ENCODE measurements at places on chromosomes 7 and 10. TPM values are rescaled to one million over a fixed set of nuclear protein-coding genes. Genes with fewer than 3 reads are reported as not detected.
A peak's percentile ranks its signal among the peaks of the same experiment; 100 is the strongest.

The CFTR gene
- not detected for total RNA-seq

The FBXL13 gene
- 0.34 TPM for total RNA-seq

DNA sequence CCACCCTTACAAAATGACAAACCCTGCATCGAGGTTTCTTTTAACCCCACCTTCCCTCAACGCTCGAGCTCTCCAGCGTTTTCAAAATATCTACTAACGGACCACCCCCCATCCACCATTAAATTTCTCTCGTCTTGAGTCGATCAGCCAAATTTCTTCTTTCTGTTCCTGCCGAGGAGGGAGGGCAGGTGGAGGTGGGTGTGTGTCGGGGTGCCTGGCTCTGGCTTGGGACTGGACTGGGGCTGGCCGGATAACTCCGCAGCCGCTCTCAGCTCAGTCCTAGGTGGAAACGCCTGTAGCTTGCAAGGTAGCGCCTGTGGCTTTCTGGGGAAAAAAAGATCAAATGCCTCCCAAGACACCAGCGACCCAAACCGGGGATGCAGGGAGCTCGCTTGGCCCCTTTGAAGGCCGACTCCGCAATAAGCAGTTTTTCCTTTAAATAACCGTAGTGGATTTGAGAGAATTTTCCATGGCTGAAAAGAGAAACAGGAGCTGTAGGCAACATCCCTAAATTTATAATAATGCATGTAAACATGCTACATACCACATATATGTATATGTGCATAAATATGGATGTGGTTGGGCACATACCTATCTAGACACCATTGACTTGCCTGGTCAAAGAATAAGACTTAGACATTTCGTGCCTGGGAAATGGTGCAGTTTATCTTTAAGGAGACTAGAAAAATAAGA, 1.9 kb upstream of the TMEM178B start:
- no peak for DNase-seq

GRCh38 chr7:14841869-14842268, 60.7 kb downstream of the DGKB start:
- DNase-seq: no peak

The MMP21 gene
- not detected for total RNA-seq

GRCh38 chr7:70788276-70788675, 343.7 kb upstream of the GALNT17 start:
- DNase-seq: peak; percentile 9

The GBF1 gene
- total RNA-seq: 14.8 TPM

The NRG3 gene
- 0.87 TPM for total RNA-seq

The STEAP2 gene
- total RNA-seq: 7.8 TPM

DNA sequence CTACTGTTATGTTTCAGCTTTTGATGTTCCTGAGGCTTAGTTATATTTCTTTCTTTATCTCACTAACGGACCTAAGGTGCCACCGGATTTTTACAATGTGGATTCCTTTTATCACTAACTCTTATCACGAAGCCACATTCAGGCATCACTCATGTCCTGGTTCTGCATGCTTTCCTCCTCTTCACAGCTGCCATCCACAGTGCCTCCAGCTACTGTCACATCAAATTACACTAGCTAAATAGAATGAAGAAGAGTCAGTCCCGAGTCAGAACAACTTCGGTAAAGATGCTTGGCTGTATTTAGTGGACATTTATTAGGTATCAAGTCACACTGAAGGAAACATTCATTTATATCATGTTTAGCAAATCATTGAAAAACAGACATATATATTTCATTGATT, 153.2 kb downstream of the NEBL start:
- no peak for DNase-seq

The AKR1B15 gene
- 0.72 TPM for total RNA-seq

The PLAC9 gene
- total RNA-seq: not detected

The PAXIP1 gene
- total RNA-seq: 16.0 TPM

GRCh38 chr7:75938921-75939320, 24.0 kb downstream of the POR start:
- no peak for DNase-seq

GRCh38 chr7:100705320-100705752, 585 bp upstream of the POP7 start:
- no peak for DNase-seq

DNA sequence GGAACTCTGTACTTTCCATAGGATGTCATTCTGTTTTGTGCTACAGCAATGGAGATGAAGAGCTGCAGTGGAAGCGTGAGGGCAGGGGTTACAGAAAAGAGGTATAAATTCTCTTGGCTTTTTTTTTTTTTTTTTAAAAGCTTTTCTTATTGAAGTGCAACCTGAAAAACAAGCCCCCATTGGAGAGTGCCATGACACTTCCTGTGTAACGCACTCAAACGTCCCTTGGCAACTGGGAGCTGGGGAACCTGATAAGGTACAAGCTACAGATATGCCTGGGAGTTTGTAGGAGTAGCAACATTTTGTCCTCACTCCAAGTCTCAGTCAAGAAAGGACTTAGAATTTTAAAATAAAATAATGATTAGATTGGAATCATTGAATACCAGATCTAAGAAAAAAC, 512.1 kb downstream of the RPS24 start:
- DNase-seq: no peak

The FRMD4A gene
- 3.8 TPM for total RNA-seq

The CDC123 gene
- 164 TPM for total RNA-seq

The CFAP70 gene
- 0.78 TPM for total RNA-seq

- DNase-seq: no peak
Measured at GRCh38 chr10:71585564-71586290, 133.9 kb downstream of the C10orf105 start.

Measured in Caki2 (cell line).